Astrocyte of the spinal cord (primary cell): ENCODE measurements at places on chromosomes 5 and 9.

- DNase-seq = peak; percentile 50
These were observed 134.0 kb downstream of the SNX18 start for GRCh38 chr5:54651482-54652076.

- no peak for DNase-seq
These were observed 485.2 kb upstream of the CDH9 start for GRCh38 chr5:27523629-27524028.

DNA sequence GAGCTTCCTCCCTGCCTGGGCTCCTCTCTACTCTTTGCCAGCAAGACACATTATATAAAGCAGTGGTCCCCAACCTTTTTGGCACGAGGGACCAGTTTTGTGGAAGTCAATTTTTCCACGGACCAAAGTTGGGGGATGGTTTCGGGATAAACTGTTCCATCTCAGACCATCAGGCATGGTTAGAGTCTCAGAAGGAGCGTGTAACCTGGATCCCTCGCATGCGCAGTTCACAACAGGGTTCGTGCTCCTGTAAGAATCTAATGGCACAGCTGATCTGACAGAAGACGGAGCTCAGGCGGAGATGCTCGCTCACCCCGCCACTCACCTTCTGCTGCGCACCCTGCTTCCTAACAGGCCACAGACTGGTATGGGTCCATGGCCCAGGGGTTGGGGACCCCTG lies 142.8 kb downstream of the LIFR start:
- no peak for DNase-seq

DNA sequence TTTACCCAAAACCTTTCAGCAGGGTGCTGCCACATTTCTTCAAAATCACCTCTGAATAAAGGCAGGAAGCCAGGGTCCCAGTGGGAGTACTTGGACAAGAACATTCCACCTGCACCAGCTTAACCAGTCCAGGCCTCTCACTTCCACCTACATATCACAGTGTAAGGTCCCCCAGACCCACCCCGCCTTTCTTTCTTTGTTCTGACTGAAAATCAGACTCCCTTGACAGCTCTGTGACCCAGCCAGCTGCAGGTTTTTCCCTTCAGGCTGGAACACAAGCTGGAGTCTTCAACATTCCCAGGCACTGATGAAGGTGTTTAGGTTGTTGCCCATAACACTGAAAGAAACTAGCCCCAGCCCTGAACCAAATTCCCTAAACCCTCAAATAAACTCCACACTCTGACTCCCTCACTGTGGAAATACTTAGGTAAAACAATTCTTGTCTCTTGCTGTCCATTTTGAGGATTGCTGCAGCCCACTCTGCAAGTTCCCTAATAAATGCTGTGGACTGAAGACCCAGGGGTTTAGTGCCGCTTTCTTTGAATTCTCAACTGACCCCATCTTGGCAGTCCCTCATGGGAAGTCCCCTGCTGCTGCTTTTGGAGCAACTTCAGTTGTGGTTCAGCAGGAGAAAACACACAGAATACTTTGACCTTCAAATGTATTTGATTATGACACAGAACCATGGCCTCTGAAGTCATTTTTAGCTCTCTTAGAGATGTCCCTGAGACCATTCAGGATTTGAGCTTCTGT lies 24.8 kb downstream of the P4HA2 start:
- DNase-seq = no peak

GRCh38 chr9:107489144-107489673 lies 360 bp downstream of the KLF4 start:
- DNase-seq = peak; percentile 51

DNA sequence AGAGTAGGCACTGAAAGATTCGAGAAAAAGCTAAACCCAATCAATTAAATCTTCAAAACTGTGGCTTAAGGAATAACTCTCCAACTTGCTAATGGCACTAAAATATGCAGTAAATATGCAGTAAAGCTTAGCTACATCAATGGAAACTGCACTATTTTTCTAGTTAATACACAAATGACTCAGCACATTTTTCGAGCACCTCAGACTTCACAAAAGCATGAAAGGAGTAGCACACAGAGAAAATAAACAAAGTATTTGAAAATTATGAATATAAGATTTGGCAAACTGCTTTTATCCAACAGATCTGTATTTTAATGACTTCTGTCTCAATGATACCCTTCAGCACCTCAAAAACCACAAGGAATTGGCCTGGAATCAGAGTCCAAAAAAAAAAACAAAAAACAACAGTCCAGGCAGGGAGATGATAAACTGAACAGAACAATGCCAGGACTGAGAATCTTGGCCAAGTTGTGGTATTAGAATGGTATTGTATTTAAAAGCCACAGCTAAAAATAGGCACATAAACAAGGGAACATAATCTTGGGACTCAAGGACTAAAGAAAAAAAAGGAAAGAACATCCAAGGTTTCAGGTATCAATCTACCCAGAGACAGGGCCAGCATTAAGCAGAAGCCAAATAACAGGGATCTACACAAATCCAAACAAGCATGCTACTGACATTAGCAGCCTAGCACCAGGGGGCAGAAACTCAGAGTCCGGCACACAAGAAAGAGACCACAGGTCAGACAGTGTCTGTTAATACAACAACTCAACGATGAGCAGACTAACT lies 21.4 kb downstream of the TMEM245 start:
- peak; percentile 89 for DNase-seq

- no peak for DNase-seq
These were observed 128.4 kb downstream of the EPB41L4A start for GRCh38 chr5:112290691-112291090.

DNA sequence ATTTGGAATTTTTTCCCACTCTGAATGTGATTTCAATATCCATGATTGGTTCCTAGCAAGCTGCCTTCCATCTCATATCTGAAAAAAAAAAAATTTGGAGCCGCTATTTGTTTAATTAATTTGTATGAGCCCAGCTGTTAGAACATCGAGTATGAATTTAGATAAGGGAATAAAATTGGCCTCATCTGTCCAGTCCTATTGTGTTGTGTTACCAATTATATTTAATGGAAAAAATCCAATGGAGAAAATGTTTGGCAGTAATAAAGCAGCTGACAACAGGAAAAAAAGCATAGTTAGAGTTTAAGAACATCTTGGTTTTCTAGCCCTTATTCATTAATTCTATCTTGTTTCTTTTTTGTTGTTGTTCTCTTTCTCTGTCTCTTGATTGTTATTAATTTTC lies 735.6 kb upstream of the RIOK2 start:
- no peak for DNase-seq

DNA sequence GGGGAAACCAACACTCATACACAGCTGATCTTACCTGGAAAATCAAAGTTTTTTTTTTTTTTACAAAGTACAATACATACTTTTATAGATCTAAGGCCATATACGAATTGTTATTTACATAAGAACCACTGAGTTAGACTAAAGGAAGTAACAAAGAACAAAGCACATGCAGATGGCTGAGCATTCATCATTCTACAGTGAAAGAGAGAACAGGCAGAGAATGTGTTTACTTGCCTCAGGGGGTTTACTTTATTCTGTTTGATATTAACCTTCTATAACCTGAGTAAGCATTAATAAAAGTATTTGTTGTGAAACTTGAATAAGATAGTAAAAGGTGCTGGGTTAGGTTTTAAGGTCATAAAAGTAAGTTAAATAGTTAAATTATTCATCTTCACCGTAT lies 54.7 kb downstream of the SLC38A9 start:
- no peak for DNase-seq

DNA sequence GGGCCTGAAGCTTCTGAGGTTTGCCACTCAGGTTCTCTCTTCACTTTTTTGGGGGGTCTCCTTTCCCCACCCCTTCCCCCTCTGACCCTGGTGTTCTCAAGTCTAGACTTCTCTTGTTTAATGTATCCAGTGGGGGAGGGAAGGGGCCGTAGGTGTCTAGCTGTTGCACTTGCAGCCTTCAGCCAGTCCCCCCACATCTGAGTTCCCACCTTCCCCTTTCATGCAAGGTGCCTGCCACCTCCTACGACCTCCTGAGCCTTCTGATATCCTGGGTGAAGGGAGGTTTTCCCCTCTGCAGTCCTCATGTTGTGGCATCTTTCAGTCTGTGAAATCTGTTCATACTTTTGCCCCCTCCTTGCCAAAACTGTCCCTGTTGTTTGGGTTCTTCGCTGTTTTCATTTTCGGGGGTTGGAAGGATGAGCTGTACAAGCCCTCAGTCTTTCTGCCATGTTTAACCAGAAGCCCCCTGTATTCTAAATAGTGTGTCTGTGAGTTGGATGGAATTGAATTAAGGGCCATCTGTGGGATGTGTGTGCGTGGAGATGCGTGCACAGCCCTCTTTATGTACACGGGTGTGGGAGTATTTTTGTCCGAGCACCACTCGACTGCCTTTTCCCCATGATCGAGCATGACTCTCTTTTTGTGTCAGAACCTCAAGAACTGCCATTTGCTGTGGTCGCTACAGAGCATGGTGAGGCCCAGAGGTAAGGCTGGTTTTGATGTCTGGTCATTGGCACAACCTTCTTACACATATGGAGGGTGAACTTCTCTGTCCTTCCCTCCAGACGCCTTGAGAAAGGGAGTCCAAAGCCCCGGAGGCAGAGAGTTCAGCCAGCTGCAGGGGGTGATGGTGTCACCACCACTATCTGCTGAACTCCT lies 23.6 kb downstream of the PRRC2B start:
- no peak for DNase-seq

GRCh38 chr5:76192837-76193236 lies 109.7 kb downstream of the SV2C start:
- no peak for DNase-seq

DNA sequence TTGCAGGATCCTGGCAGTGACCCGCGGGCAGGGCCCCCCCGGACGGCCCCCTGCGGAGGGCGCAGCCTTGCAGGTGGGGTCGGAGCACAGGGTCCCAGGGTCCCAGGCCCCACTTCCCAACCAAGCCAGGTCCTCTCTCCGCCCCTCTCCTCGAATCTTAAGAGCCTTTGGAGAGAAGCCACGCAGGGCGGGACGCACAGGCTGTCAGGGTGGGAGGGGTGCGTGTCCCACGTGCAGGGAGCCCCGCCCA lies 18.4 kb upstream of the EGFL7 start:
- peak; percentile 39 for DNase-seq

DNA sequence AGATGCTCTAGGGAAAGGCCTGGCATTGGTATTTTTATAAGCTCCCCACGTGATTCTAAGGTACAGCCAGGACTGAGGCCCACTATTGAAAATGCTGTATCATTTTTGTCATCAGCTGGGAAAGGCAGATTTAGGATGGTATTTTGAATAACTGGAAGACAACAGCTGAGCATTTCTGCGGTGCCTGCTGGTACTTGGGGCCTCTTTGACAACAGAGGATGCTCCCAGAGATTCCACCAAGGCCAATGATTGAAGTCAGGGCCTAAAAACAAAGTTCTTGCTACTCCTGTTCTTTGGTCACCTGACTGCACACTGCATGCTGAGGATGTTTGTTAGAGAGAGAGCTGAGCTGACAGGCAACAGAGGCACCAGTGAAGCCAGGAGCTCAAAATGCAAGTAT lies 8.1 kb downstream of the FBLL1 start:
- no peak for DNase-seq

- DNase-seq = no peak
These were observed 18.4 kb upstream of the RFK start for GRCh38 chr9:76412638-76413037.

- DNase-seq = peak; percentile 70
These were observed at the start of gene FGF18 for GRCh38 chr5:171418982-171419687. Gene FGF18, plus strand, starts transcription at chr5:171419647. Its CDS starts 553 bp downstream, at chr5:171420200.

DNA sequence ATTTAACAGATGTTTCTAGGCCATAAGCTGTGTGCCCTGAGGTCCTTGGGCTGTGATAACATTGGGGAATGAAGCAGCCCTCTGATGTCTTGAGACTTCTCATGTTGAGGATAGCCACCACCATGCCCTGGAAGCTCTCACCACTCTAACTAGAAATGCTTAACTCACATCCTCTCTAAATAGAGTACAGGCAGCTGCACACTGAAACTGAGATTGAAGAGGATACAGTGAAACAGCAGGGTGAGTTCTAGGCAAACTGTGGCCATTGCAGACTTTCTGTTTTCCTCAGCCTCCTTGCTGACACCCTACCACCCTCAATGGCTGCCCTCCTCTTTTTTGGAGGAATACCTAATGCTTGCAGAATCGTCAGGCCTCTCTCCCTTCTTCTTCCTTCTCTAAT lies 22.4 kb downstream of the UTP15 start:
- no peak for DNase-seq

- DNase-seq = no peak
These were observed 15.0 kb downstream of the NPR3 start for GRCh38 chr5:32726086-32726557.

DNA sequence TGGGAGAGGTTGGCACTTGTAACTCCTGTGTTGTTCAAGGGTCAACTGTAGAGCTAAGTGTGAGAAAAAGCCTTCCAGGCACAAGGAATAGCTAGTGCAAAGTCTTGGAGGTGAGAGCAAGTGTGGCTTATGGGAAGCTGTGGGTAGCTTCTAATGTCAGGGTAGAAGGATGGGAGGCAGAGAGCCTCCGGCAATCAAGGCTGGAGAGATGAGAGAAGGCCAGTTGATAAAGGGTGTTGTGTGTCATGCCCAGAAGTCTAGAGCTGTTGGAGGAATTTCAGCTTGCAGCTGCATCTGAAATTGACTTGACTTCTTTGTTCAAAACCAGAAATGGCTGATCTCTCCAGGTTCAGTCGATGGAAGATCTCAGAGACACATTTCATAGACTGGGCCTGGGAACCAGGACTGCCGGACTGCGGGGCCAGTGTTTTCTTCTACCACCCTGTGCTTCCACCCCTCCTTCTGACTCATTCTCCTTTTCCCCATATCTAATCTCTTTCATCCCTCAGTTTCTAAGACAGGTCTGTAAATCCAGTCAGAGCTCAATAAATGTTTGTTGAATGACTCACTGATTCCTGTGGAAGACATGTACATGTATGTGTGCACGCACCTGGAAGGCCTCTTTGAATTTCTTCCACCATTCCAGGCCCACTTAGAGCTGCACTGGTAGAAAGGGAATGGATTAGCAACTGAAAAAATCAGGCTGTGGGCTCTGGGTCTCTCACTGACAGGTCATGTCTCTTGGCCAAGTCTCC lies 67.8 kb upstream of the KLF4 start:
- peak; percentile 24 for DNase-seq

DNA sequence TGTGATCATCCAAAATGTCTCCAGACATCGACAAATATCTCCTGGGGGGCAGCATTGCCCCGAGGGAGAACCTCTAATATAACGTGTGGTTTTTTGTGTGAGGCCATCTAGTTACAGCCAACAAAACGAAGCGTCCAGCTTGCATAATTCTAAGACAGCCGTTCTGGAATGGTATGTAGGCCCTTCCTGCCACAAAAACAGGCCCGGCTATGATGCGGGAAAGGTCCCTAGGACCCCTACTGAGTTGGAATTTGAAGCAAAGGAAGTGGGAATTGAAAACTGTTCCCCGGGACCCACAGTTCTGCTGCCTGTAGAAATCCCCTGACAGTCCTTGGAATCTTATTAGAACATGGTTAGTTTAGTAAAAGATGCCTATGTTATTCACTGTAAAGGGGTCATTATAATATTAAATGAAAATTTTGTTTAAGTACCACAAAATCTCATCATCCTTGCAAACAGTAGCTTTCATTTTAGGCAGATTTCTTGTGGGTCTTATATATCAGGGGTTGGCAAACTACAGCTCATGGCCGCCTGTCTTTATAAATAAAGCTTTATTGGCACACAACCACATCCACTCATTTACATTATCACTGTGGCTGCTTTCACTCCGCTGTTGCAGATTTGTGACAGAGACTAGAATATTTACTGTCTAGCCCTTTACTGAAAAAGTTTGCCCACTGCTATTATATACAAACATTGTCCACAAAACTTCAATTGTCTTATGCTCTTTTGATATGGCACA lies 70.7 kb downstream of the MSX2 start:
- DNase-seq = peak; percentile 79
